Gastroesophageal sphincter (tissue), 4 donors: ENCODE measurements at places on chromosomes 2 and 18. TPM values are rescaled to one million over a fixed set of nuclear protein-coding genes. Genes with fewer than 3 reads are reported as not detected.

The ADI1 gene
- 91.2 TPM for total RNA-seq

The CD207 gene
- total RNA-seq, result 0.39 TPM

The COL3A1 gene
- total RNA-seq, result 389 TPM

The PDE6D gene
- total RNA-seq, result 28.8 TPM
